Activated CD8-positive, alpha-beta memory T cell treated with anti-CD3 and anti-CD28 coated beads for 1 hour (primary cell): ENCODE measurements at places on chromosomes 4 and X.

GRCh38 chr4:158170691-158171561 is 1.9 kb downstream of the GASK1B start:
- no peak for DNase-seq

DNA sequence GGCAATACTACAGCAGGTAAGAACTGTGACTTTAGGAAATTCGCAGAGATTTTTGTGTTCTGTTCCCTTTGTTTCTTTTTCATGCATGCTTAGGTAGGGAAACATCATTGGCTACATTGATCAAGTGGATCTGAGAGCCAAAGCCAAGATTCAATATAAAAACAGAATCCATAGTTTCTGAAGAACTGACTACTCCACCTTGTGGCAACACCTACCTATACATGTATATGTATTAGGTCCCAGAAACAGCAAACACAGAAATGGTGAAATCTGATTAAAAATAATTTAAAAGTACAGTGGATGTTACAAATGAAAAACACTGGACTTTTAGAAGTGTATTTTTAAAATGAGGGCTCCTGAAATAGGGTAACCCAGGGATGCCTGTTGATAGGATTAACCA is 322.6 kb upstream of the MAOA start:
- no peak for DNase-seq

- DNase-seq: no peak
These were observed 209.5 kb downstream of the PARM1 start for GRCh38 chr4:75142382-75142781.

DNA sequence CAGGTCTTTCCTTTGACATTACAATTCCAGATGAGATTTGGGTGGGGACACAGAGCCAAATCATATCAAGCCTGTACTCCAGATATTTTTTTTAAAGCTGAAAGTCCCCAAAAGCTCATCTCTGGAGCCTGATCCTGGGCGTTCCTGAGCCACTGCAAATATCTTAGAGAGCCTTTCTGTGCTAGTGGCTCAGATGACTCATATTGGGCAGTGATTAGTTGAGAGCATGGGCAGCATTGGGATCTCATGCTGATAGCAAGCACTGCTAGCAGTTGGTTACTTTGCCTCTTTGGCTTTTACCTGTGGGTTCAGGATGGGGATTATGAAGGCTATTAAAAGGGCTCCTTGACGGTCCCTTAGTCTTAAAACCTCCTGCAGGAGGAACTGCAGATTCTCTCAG is 51.4 kb upstream of the SCRG1 start:
- no peak for DNase-seq

GRCh38 chr4:107379054-107379869 is 340.8 kb downstream of the PAPSS1 start:
- no peak for DNase-seq

DNA sequence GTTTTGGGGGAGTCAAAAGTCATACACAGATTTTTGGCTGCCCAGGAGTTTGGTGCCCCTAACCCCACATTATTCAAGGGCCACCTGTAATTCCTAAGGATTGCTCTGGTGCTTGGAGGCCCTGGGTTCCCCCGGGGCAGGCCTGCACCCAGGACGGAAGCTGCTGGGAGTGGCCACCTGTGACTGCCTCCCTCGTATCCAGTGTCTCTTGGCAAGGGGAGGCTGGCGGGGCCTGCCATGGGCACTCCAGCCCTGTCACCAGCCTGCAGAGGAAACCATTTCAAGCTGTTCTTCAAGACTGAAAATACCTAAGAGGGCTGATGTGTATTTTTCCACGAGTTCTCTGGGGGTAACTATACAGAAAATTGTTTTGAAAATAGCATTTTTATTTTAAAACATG is 24.5 kb upstream of the GPR78 start:
- DNase-seq: no peak

DNA sequence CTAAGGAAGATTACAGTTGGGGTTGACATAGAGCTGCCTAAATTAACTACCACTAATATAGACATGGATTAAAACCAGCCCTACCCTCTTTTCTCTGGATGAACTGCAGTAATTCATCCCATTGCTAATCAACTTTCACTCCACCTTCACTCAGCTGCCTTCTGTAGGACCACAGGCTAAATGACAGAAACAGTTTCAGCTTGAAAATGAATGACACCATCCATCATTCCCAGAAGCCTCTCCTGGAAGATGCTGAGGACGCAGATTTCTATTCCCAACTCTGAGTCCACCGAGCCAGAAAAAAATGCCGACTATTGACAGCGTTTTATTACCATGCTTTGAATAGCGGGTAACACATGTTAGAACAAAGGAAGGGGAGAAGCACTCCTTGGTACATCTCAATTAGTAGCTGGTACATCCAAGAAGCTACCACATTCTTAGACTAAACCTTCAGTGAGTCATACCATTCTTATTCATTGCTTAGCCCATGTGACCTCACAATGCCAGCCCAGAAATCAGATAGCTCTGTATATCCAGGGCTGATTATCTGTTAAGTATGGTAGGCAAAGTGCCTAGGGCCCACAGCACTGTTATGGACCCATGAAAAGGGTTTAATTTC is 25.3 kb downstream of the DCX start:
- no peak for DNase-seq

DNA sequence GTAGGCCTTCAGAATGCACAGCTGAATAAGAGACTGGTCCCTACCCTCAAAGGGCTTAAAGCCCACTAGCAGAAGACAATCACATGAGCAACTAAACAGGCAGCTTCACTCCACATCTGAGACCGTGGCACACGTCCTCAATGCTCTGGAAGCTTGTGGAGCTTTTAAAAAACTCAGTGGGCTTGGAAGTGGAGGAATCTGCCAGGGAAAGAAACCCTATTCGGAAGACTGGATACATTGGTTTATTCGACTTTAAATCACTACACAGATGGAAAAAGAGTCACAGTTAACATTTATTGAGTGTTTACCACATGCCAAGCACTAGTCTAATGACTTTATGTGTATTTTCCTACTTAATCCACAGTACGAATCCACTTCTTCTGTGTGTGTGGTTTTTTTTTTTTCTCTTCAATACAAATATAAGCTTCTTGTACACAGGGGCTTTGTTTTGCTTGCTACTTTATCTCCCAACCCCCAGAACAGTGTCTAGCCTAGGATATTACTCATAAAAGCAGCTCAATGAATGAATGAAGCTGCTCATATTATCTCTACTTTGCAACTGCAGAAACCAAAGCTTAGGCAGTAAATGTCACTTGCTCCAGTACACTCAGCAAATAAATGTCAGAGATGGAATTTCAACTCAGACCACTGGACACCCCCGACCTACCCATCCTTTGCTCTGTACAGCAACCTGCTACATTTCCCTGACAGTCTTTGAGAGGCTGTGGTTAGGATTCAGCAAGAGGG is 137.7 kb downstream of the LDB2 start:
- no peak for DNase-seq

GRCh38 chr4:107894138-107894603 is 37.2 kb upstream of the CYP2U1 start:
- no peak for DNase-seq

DNA sequence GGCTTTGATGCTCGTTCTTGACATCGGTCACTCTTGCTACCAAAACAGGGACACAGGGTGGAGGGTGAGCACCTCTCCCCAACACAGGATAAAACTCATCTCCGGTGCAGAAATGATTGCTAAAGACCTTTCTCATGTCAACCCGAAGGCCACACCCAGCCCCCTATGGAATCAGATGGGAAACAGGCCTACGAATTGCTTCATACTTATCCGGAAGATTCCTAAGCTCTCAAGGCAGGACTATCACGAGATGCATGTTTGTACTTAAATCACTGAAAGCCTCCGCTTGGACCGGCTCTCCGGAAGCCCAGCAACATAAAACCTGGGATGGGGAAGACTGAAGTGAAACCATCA is 74.9 kb downstream of the MTMR1 start:
- no peak for DNase-seq

GRCh38 chr4:8279321-8280157 is 10.0 kb downstream of the HTRA3 start:
- DNase-seq: no peak

GRCh38 chrX:37083880-37084279 is 75.7 kb downstream of the FAM47C start:
- DNase-seq: no peak

DNA sequence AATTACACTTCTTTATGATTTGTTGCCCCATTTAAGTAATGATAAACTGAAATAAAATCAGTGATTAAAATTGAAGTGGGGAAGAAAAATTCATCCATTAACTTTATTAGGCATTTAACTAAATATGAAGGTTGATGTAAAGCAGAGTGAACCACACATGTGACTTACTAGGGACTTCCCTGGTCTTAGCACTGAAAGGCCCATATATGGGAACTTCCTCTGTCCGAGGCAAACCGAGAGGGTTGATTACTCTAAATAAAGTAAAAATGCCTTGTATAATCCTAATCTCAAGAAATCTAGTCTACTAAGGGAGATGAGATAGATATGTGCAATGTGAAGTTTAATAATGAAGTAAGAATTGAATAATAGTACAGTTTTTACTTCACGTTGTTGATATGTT is 403.9 kb upstream of the RPS6KA3 start:
- no peak for DNase-seq

GRCh38 chr4:180164799-180165198 is 2078.4 kb upstream of the TENM3 start:
- no peak for DNase-seq

GRCh38 chr4:85700362-85700761 is 225.4 kb downstream of the ARHGAP24 start:
- no peak for DNase-seq

- DNase-seq: no peak
These were observed 27.4 kb upstream of the SOD3 start for GRCh38 chr4:24768006-24768405.

DNA sequence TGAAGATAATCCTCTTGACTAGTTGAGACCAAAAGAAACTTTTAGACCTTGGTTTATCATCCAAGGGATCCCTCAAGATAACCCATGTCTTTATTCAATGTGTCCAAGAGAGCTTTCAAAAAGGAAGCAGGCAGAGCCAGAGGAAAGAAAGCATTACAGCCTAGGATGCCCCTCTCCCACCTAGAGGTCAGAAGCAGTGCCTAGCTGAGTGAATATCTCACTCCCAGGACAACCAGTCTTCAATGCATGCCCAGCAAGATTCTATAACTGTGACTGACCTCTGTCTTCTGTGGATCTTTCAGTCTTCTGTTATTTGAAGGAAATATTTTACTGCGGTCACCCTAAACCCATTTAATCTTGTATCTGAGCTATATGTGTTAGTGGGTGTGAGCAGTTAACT is 537.2 kb upstream of the CPEB2 start:
- DNase-seq: no peak

- DNase-seq: no peak
These were observed 13.5 kb upstream of the ASMTL start for GRCh38 chrX:1466232-1466661.

GRCh38 chrX:18927558-18927957 is 56.4 kb downstream of the PHKA2 start:
- DNase-seq: no peak

GRCh38 chrX:10106806-10107205 is 50.0 kb upstream of the CLCN4 start:
- peak; percentile 4 for DNase-seq

GRCh38 chrX:130086447-130087206 is 23.7 kb downstream of the ELF4 start:
- peak; percentile 37 for DNase-seq

DNA sequence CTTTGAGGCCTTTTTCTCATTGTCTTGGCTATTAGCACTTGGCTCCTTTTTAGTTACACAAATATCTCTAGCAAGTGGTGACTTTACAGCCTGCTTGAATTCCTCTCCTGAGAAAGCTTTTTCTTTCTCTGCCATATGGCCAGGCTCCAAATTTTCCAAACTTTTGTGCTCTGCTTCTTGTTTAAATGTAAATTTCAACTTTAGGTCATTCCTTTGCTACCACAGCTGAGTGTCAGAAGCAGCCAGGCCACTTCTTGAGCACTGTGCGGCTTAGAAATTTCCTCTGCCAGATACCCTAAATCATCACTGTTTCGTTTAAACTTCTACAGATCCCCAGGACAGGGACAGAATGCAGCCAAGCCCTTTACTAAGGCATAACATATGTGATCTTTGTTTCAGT is 222.4 kb downstream of the FBXO8 start:
- DNase-seq: no peak

- DNase-seq: no peak
These were observed 1.2 kb downstream of the ABCB7 start for GRCh38 chrX:75154871-75155270.

DNA sequence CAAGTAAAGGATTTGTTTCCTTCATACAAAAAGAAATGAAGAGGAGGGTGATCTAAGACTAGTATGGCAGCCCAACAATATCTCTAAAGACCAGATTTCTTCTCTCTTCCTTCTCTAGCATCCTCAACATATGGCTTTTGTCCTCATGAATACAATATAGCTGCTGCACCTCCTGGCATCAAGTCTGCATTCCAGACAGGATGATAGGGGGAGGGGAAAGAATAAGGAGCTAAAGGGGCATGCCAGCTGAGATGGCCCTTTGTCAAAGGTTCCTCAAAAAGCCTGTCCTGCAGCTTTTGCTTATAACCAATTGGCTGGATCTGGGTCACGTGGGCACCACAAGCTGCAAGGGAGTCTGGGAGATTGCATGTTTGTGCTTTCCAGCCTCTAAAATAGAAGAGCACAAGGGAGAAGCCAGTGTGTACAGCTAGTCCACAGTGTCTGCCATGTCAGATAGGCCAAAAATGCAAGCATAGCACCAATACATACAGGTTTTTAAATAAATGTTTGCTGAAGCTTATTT is 132.6 kb downstream of the BCOR start:
- DNase-seq: no peak

GRCh38 chrX:10509397-10509796 is 111.0 kb downstream of the MID1 start:
- DNase-seq: no peak

DNA sequence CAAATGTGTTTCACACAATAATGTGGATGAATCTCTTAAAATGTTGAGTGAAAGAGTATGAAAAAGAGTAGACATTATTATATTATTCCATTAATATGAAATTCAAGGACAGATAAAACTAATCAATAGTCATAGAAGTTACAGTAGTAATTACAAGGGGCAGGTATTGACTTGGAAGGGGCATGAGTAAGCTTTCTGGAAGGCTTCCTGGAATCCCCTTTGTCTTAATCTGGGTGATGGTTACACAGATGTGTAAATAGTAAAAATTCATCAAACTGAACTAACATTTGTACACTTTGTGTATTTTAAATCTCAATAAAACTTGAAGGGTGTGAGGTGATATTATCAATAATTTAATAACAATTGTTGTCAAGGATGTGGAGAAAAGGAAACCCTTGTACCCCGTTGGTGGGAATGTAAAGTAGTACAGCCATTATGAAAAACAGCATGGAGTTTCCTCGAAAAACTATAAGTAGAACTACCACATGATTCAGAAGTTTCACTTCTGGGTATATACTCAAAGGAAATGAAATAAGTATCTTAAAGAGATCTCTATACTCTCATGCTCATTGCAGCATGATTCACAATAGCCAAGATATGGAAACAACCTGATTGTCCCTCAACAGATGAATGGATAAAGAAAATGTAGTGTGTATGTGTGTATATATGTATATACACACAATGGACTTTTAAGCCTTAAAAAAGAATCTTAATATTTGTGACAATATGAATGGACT is 96.9 kb upstream of the MID1IP1 start:
- no peak for DNase-seq

- no peak for DNase-seq
These were observed 12.3 kb downstream of the TRIM2 start for GRCh38 chr4:153216546-153216945.
